ENCODE measurements at places on chromosomes 4 and X. TPM values are rescaled to one million over a fixed set of nuclear protein-coding genes. Genes with fewer than 3 reads are reported as not detected.

DNA sequence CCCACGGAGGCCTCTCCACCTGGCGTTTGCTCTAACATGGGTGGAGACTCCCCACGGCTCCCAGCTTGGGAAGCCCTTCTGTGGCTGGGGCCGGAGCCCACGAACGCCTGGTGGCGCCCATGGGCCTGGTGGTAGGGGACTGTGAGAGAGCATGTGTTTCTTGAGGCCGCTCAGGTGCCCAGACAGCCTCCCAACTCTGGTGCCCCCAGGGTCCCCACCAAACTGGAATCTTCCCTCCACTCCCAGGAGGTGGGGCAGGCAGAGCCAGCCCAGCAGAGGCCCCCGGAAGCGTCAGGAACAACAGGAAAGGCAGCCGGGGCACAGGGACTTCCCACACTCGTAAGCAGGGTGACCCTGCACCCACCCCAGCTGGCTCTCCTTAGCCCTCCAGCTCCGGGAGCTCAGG lies 33.3 kb upstream of the FGFR3 start:
- no peak for DNase-seq

Gene SPANXB1
- not detected for total RNA-seq

DNA sequence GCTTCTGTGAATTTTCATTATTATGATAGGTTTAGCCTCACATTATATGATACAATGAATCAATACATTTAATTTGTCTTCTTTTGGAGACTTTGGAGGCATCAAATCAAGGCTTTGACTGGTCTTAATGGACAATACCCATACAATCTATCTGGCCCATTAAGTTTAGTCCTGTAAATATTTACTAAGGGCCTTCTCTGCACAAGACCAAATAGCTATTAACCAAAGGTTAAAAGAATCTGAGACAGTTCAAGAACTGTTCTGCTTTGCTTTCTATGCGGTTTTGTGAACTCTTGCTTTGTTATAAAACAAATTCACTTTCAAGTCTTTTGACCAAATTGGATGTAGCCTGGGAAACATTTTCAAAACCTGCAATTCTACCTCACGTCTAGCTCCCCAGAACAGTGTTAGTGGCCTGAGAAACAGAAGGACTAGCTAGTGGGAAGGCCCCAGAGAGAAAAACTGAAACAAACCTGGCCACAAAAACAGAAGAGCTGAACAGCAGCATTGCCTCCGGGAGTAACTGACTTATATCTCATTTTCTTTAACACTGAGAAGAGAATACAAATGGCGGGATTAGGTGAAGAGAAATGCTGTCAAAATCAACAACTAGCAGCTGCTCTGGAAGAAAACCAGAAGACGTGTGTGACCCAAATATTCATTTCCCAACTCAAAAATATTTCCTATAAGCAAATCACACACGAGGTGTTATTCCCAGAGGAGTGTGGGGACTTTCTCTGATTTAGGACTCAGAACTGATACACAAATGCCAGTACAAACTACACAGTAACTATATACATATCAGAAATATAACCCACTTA lies 548 bp downstream of the TLR1 start:
- no peak for DNase-seq

GRCh38 chr4:116343809-116344208 lies 741.6 kb downstream of the TRAM1L1 start:
- DNase-seq: no peak

GRCh38 chr4:7924163-7924562 lies 15.5 kb downstream of the AFAP1 start:
- DNase-seq: no peak

Gene MAGEA1
- not detected for total RNA-seq

Gene BEX1
- total RNA-seq: 0.38 TPM

Gene HSFX4
- not detected for total RNA-seq

DNA sequence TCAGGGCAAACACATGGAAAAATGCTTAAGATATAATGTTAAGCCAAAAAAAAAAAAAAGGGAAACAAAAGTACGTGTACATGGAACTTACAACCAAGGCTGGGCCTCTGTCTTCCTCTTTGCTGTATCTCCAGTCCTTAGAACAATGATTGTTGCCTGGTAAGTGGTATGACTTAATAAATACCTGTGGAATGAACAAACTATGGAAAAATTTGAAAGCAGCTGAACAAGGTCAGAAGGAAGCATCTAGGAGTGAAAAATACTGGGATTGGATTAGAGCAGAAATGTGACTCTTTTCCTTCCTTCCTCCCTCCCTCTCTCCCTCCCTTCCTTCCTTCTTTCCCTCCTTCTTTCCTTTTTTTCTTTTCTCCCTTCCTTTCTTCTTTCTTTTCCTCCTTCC lies 54.2 kb upstream of the SMIM10 start:
- DNase-seq: no peak

Gene WFS1
- total RNA-seq: 88.4 TPM

Gene DRD5
- total RNA-seq: not detected

DNA sequence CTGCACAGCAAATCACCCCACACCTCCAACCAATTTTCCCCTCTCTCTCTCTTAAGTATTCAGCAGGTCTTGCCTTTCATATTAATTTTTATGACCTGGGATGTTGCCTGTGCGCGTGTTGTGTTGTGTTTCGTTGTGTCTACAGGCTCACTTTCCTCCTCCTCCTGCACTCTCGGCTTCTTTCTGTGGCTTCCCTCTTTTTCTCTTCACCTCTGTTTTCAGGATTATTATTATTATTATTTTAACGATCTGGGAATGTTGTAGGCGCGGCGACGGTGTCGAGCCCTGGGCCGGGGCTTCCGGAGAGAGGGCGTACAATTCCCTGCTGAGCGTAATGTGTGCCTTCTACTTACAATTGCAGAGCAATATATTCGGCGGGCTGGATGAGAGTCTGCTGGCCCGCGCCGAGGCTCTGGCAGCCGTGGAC lies 826 bp downstream of the POU4F2 start:
- DNase-seq: no peak

- DNase-seq: no peak
These were observed 77.2 kb upstream of the GALNT7 start for GRCh38 chr4:173091362-173091761.

Gene GPRASP2
- total RNA-seq: 10.3 TPM

DNA sequence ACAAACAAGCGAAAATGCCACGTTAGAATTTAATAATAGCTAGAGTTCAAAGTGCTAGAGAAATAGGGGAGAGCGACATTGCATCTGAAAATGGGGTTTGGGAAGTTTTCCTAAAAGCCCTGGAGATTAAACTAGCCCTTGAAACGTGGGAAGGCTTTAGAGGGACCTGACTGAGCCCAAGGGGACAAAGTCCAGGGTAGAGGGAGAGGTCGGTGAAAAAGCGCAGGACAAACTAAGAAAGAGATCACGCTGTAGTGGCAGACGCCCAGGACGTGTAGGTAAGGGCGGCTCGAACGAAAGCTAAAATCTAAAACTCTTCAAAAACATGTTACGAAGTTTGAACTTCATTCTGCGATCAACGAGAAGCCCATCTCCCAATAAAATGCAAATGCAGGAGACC lies 1.1 kb upstream of the ATP11C start:
- DNase-seq: no peak

DNA sequence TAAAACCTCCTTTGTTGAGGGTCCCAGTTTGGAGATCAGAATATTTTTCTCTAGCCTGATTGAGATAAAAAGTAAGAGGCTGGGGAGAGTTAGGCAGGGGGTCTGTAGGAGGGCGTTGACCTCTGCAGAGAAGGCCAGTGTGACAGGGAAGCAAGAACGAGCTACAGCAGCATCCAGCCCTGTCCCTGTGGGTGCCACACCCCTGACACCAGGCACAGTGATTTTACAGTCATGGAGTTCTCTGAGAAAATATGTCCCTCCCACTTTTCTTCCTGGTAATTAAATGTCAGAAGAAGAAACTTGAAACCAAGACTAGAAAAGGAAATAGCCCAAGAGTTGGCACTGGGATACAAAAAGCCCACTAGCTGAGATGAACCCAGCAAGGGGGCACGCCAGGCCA lies 25.0 kb upstream of the HELT start:
- no peak for DNase-seq

- no peak for DNase-seq
These were observed 21.2 kb downstream of the USP53 start for GRCh38 chr4:119233750-119234149.

DNA sequence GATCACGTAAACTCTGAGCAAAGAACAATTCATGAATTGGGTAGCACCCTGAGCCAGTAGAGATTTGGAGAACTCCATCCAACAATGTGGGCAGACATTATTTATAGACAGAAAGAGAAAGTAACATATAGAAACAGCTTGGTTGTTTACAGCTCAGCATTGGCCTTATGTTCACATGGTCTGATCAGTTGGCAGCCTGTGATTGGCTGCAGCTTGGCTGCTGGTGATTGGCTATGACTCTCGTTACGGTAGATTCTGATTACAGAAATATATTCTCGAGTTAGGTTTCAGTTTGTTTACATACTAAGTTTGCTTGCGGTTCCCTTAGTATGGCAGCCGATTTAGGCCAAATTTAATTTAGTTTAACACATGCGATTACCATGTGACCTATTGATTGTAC lies 663.4 kb downstream of the RAPGEF2 start:
- DNase-seq: no peak

DNA sequence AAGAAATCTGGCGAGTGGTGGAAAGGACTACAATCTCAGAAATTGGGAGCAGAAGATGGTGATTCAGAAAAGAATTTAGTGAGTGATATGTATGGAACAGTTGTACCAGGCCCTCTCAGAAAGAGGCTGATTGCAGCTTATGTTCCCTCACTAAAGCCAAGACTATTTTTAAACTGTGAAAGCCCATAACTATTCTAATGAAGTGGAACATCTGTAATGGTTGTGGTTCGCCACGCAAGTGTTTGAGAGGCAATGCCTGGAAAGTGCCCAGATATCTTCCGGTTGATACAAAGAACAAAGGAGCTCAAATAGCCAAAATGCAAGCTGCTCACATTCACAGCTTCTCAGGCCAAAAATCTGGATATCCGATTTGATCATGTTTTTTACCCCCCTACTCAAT lies 1250.7 kb downstream of the RAPGEF2 start:
- DNase-seq: no peak

DNA sequence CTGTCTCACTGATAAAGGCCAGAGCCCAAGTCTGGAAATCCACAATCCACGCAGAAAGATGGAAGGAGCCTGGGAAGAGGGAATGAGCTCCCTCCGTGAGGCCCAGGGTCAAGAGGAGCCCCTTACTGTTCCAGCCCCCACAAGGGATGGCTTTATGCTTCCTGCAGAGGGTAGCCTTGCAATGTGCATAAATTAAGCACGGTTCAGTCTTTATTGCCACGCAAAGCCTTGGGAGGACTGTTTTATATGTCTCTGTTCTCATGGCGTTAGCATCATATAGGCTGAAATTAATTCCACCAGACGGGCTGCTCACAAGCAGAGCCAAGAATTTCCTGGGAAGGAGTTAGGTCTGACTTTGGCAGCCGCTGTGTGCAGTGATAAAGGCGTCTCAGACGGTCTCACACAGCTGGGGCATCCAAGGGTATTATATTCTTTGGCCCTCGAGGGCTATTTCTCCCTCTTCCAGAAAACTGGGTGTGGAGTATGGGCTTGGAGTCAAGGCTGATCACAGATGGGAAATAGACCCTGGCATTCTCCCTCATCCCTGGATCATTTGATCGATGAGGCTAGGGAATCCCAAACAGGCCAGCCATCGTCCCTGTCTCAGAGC lies 38.5 kb downstream of the CYTL1 start:
- no peak for DNase-seq

Measured in Right ventricle myocardium inferior (tissue), 1 donor.